ENCODE measurements at places on chromosomes 2 and 18. TPM values are rescaled to one million over a fixed set of nuclear protein-coding genes. Genes with fewer than 3 reads are reported as not detected.

DNA sequence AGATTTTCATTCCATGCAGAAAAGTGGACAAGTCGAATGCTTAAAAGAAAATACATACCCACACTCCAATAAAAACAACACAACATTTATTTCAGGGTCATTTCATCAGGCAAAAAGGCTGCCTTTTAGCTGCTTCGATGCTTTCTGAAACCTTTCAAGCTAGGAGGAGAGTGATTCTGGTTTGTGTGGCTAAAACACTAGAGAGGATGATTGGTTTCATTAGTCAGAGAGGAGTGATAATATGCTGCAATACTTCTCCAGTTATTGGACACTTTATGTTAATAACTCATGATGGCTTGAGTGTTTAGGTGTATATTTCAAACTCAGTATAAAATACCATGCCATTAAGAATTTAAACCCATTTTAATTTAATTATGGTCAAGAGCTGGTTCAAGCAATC lies 614.0 kb downstream of the SLC4A3 start:
- DNase-seq = no peak

DNA sequence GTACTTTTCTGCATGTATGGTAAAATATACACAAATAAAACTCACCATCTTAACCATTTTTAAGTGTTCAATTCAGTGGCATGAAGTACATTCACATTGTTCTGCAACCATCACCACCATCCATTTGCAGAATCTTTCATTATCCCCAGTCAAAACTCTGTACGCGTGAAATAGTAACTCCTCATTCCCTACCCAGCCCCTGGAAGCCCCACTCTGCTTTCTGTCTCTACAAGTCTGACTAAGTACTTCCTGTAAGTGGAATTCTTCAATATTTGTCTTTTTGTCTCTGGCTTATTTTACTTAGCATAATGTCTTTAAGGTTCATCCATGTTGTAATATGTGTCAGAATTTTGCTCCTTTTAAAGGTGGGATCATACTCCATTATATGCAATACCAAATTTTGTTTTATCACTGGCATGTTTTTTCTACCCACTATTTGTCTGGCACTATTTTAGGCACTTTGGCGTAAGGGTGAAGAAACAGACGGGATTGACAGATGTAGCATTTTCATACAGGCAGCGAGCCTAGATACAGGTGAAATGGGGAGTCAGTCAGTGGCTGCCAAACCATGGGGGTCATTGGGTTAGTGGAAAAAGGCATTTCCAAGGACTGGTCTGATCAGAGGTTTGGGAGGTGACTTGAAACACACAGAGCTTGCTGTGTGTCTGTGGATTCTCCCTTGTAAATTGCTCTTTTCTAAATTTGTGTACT lies 163.2 kb upstream of the MYCN start:
- DNase-seq = no peak

DNA sequence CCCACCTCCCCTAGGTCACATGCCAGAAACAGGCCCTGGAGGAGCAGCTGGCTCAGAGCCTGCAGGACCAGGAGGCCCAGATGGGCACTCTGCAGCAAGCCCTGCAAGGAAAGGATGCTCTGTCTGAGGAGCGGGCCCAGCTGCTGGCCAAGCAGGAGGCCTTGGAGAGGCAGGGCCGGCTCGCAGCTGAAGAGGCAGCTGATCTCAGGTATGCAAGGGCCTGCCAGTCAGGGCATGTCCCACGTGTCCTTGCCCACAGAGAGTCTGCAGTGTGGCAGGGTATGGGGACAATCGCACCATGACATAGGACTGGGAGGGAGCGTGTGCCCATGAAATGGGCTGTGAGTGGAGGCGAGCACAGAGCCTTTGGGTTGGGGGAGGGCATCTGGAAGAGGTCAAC lies 39.9 kb downstream of the CROCC2 start:
- DNase-seq = peak; percentile 71

DNA sequence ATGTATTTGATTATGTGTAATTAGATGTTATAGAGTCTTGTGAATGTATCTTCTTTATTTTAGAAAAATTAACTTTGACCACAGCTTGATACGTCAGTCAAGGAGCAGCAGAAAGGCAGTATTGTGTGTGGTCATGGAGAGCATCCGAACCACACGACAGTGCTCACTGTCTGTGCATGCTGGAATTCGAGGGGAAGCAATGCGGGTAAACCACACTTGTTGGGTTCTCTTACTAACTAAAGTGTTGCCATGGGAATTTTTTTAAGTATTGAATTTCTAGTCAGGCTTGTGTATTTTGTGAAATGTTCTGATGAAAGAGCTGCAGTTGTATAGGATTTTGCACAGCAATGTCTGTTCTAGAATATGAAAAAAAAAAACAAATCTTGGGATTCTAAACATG lies 4.8 kb downstream of the PJVK start:
- DNase-seq = no peak

GRCh38 chr2:161991991-161992390 lies 82.0 kb downstream of the DPP4 start:
- DNase-seq = no peak

GRCh38 chr2:58339548-58340243 lies 98.6 kb upstream of the FANCL start:
- DNase-seq = no peak

DNA sequence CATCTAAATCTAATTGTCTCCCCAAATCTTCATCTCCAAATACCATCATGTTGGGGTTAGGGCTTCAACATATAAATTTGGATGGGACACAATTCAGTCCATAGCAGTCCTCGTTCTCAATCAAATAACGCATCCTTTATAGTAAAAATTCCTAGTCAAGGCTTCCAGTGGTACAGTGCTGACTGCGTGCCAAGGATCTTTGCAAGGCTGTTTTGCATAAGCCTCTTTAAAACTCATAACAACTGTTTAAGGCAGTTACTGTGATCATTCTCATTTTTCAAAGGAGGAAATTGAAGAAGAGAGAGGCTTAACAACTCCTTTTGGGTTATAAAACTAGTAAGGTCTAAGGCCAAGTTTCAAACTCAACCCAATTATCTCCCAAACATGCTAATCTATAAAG lies 666.9 kb downstream of the NYAP2 start:
- DNase-seq = no peak

GRCh38 chr18:68757126-68757525 lies 40.8 kb upstream of the CCDC102B start:
- DNase-seq = no peak

- DNase-seq = no peak
Measured at GRCh38 chr2:5121121-5121520, 571.1 kb upstream of the SOX11 start.

- no peak for DNase-seq
Measured at GRCh38 chr2:108944601-108945331, 44.3 kb downstream of the EDAR start.

DNA sequence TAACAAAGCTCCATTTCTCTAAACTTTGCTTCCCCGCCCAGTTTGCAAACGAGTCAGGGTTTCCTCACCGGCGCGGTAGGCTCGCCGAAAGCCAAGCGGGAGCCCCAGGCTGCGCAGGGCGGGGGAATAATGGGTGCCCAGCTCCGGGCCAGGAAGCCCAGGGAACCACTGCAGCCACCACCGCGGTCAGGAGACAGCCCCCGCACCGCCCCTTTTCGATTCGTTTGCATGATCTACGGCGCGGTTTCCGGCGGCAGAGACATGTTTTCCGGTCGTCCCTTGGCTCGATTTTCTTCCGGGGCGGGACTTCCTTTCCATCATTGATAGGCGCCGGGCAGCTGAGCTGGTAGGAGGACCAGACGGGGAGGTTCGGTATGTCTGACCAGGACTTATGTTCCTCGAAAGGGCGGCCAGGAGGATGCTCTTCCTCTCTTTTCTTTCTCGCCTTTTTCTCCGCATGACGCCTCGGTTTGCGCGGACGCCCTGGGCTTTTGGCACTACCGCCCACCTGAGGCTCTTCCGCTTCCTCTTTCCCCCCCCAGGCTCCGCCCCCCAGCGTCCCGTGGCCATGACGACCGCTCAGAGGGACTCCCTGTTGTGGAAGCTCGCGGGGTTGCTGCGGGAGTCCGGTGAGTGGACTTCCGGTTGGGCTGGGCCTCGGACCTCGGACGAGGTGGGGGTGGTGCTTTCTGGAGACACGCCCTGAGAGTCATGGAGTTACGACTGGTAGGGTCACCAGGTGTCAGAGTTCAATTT lies at the start of gene STK11IP:
STK11IP (plus strand) TSS at position 306 of the 756 bp plus-strand sequence; CDS start at position 569, 263 bp downstream.
- DNase-seq = no peak

- DNase-seq = no peak
Measured at GRCh38 chr2:185128996-185129395, 530.7 kb downstream of the ZNF804A start.

DNA sequence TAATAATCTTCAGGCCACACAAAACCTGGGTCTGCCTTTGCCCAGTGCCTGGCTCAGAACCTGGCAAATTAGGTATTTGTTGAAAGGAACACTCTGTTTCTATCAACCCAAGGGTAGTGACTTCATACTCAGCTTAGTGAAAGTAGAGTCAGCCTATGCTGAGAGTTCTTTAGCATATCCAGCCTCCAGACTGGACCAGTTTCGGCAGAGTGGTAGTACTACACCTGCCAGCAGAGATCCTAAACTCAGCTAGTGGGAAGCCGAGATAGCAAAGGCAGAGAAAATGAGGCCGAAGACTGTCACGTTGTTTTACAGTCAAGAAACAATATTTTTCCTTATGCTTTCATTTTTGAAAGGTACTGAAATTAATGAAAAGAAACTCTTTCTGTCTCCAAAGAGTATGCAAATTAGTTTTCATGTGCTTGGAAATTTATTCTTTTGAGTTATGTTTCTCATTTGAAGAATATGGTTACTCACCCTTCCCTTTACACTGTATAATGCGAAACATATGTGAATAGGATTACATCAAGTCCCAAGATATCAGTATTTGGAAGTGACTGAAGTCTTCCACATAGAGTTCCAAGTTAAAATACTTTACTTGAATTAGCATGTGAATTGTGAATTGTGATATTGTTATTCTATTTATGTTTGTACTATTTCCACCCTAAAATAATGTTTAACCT lies 52.2 kb upstream of the UGP2 start:
- DNase-seq = no peak

GRCh38 chr18:26706911-26707351 lies 158.6 kb downstream of the AQP4 start:
- DNase-seq = no peak

DNA sequence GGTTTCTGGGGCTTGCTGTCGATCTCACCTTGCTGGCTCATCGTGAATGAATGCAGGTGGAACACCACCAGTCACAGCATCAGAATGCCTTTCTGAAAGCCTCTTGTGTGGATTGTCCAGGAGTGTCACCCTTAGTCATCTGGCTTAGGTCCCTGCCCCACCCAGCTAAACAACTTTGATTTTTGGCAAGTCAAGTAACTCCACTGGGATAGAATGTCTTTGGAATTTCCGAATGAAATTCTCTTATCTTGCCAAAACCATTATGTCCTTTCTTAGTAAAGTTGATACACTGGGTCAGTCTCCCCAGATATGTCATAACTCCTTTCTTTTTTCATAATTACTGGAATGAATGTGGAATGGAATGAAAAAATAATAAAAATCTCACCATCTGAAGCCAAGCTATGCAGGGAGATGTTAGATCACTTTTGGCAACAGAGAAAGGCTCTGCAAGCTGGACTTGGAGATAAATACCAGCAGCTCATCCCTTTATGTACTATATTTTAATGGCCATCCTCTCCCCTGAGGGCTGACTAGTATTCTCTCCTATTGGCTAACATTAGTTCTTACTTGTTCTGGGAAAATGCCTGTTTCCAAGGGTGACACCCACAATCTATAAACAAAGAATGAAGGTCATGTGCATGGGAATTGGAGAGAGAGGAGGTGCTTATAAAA lies 35.4 kb downstream of the INSIG2 start:
- no peak for DNase-seq

DNA sequence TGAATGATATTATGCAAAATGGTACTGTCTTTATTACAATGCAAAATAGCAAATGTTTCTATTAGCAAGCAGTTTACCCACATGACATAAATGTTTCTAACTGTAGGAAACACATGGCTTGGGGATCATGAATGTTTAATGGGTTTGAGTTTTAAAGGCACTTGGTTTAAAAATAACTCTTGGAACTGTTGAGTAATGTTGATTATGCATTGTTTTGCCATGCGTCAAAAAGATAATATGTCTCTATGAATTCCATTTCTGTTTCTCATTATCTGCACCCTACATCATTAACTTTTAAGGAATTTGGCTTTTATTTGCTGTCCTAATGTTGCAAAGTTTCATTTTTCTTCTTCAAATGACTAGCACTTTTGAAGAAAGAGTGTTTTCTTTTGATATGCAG lies 1355.5 kb downstream of the SUCLG1 start:
- no peak for DNase-seq

- DNase-seq = no peak
Measured at GRCh38 chr2:239920693-239921365, 104.3 kb downstream of the NDUFA10 start.

- DNase-seq = no peak
Measured at GRCh38 chr18:72863754-72864153, 4.0 kb downstream of the NETO1 start.

GRCh38 chr2:366706-367105 lies 78.8 kb upstream of the ALKAL2 start:
- DNase-seq = no peak

DNA sequence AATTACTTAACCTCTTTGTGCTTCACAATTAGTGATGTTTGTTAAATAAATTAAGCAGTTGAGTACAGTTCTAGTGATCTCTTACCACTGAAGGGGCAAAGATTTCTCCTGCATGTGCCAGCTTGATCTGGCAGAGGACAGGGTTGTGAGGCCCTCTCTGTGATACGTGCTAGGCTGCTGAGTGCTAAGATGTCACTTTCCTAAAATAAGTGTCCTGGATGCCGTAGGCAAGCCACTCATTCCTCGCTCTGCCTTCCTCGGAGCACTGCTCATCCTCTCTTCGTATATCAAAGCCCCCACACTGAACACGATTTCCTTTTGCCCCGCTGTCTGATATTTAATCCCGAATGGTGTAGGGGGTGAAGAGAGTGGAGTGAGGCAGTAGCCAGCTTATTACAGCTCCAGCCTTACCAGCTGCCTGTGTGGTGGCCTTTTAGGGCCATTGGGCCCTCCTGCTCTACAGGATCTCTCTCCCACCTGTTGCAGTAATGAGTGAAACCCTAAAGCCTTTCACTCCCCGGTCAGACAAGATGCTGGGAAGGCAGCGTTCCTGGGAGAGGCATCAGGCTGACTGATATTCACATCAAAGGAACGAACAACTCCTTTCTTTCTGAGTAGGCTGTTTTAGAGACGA lies 40.5 kb downstream of the PTPRM start:
- no peak for DNase-seq

GRCh38 chr2:501130-501529 lies 176.1 kb downstream of the TMEM18 start:
- no peak for DNase-seq

Gene CYP1B1
- 88.9 TPM for total RNA-seq

Gene L3MBTL4
- total RNA-seq = 9.6 TPM

Gene B4GALT6
- total RNA-seq = 2.5 TPM

Gene ZSWIM2
- total RNA-seq = not detected

Gene TNFRSF11A
- total RNA-seq = 3.9 TPM

Gene SKOR2
- not detected for total RNA-seq
